Right renal pelvis (tissue), 4 donors: ENCODE measurements at places on chromosomes 6 and 20.

DNA sequence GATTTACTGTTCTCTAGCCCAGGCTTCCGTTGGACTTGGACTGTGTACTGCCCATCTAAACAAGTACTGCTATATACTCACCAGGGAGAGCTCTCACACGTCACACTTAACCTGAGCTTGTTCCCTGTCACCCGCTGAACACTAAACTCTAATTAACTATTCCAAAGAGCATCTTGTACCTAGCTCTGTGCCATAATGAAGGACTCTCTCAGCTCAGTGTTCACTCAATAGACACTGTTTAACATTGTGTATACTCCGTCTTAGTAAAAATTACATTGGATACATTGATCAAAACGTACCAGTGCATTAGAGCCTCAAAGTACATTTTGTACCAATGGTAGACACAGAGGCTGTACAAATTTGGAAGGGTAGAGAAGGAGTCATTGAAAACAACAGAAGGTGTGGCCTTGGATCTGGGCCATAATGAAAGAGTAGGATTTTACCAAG is 55.4 kb upstream of the EPHA7 start:
- no peak for DNase-seq

DNA sequence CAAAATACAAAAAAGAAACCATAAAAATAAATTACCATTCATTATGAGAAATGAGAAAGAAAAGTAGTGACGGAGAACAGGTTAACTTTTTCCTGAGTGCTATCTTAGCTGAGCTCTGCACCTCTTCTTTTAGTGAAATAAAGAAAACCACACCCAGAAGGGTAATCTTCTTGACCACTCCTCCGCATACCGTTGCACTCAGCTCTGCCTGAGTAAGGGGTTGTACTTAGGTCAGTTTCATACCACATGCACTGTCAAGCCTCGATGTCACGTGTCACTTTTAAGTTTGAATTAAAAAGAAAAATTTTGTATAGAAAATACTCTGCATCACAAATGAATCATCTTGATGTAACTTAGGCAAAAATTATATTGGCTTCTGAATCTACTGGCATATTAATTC is 2.8 kb downstream of the EZR start:
- DNase-seq, result no peak

DNA sequence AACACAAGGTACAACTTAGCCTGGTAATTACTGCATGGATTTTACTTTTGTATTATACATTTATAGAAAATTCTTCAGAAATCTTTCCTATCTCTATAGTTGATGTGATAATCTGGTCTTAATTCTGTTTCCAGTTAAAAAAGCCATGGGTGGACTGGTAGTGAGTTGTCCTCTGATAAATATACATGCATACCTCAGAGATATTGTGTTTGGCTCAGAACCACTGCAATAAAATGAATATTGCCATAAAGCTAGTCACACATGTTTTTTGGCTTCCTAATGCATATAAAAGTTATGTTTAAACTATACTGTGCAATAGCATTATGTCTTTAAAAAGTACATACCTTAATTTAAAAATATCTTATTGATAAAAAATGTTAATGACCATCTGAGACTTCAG is 708.6 kb upstream of the MARCKS start:
- no peak for DNase-seq

DNA sequence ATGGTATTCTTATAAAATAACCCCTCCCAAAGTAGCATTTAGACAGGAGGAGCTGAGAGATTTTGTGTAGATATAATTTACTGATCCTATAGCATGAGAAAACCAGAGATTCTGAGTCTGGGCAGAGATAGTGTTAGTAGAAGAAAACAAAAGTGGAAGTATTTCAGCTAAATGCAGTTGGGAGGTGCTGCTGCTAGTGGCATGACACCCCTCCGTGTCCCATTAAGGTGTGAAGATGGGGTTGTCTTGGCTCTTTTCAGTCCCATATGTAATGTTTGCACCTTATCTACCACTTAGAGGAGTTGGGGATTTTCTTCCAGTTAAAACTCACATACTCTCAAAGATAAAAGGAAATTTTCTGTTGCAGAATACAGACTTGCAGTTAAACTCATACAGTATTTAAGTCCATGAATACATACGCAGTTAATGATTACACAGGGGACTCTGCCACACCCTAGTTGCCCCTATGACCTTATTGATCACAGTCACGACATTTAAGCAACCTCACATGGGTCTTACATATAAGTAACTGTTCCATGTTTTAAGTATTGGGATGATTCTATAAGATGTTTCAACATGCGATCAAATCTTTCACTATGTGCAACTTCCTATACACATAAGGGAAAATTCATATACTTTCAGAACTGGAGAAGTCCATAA is 11.5 kb downstream of the TAAR2 start:
- no peak for DNase-seq

GRCh38 chr6:142821860-142822259 is 123.1 kb downstream of the HIVEP2 start:
- no peak for DNase-seq

DNA sequence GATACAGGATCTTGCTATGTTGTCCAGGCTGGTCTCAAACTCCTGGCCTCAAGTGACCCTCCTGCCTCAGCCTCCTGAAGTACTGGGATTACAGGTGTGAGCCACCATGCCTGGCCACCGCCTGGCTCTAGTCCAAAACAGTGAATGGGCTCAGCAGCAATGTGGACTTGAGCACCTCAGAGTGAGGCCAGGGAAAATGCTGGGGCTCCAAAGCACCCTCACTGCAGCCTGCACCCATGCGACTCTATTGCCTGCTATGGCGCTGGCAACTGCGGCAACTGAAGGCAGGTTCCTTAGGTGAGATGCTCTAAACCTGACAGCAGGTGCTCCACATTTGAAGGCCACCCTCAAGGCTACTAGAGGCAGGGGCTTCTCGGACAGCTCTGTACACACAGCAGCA is 26.5 kb downstream of the MAP1LC3A start:
- no peak for DNase-seq

- no peak for DNase-seq
These were observed 125.9 kb upstream of the JAG1 start for GRCh38 chr20:10799735-10800134.

- DNase-seq, result no peak
These were observed 96.9 kb downstream of the SCML4 start for GRCh38 chr6:107727096-107727757.

DNA sequence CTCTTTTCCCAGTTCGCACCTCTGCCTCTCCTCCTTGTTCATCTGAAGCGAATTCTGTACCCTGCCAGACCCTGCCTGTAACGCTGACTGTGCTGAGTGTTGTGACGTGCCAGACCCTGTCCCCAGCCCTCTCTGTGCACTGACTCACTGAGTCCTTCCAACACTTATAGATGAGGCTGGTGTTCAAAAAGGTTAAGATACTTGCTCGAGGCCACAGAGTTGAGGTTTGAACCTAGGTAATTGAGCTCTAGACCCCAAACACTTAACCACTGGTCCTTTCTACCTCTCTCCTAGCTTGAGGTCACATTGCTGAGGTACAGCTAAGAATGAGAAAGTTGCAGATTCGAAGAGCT is 45.7 kb upstream of the NEDD9 start:
- no peak for DNase-seq

DNA sequence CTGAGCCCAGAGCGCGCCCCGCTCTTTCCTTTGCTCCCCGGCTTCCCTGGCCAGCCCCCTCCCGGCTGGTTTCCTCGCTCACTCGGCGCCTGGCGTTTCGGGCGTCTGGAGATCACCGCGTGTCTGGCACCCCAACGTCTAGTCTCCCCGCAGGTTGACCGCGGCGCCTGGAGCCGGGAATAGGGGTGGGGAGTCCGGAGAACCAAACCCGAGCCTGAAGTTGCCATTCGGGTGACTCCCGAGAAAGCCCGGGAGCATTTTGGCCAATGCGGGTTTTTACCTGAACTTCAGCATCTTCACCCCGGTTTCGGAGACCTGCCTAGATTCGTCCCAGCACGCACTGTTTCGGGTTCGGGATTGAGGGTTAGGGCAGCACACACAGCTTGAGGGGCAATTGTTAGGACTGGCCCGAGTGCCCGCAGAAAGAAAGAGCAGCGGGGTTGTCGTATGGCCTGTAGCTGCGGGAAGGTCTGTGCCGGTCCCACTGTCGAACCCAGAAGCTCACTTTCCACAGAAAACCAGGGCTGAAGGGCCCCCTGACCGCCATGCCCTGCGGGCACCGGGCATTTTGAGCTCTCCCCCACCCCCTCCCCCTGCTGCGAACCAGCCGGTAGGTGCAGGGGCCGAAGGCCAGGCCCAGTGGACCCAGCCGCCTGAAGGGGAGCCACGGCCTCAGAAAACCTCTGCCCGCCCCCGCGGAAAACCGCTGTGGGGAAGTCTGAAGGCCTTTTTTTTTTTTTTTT is 2.1 kb downstream of the FOXP4 start:
- DNase-seq, result no peak

- DNase-seq, result no peak
These were observed 131.2 kb upstream of the RPS6KA2 start for GRCh38 chr6:166758136-166758704.

DNA sequence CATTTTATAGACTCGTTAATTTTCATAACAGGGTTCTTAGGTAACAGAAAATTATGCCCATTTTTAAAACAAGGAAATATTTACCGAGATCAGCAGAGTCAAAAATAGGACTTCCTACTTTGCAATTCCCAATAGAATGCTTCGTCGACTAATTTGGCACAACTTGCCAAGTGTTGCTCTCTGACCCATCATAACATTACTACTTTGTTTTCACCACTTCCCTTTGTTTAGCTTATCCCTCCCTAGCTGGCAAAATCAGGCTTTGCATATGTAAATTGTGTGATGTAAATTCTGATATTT is 914 bp upstream of the RANBP9 start:
- DNase-seq, result no peak

DNA sequence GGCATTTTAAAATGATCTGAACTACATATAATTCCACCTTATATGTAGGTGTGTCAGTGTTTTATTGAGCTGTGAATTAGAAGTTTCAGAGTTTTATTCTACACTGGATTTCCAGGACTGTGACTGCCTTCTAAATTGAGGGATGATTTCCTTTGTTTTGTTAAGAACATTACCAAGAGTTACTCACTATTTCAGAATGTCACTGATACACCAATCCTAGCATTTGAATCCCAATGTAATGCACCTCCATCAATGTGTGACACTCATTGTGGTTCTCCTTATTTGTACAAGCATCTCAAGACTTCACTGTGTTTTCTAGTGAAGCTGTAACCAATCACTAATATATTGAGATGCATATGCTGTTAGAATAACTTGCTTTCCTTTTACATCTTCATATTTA is 86.8 kb downstream of the PLCB1 start:
- no peak for DNase-seq

- DNase-seq, result no peak
These were observed 354.8 kb downstream of the ZFAND3 start for GRCh38 chr6:38174315-38174714.

- DNase-seq, result no peak
These were observed 129.9 kb downstream of the UTRN start for GRCh38 chr6:144415014-144415413.

DNA sequence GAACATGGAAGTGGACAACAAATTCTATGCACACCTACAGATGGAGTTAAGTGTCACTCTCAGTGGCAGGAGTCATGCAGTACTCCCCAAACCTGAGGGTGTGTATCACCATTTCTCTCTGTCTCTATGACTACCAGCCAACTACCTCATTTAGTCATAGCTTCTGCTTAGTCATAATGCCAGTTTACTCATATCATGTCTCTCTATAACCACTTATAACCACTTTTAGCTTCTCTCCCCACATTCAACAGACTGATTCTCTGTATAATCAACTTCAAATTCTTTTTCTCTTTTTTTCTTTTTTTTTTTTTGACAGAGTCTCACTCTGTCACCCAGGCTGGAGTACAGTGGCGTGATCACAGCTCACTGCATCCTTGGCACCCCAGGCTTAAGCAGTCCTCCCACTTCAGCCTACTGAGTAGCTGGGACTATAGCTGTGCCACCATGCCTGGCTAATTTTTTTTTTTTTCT is 13.8 kb upstream of the GTF3C6 start:
- DNase-seq, result no peak

GRCh38 chr20:22504829-22505377 is 79.5 kb downstream of the FOXA2 start:
- no peak for DNase-seq

DNA sequence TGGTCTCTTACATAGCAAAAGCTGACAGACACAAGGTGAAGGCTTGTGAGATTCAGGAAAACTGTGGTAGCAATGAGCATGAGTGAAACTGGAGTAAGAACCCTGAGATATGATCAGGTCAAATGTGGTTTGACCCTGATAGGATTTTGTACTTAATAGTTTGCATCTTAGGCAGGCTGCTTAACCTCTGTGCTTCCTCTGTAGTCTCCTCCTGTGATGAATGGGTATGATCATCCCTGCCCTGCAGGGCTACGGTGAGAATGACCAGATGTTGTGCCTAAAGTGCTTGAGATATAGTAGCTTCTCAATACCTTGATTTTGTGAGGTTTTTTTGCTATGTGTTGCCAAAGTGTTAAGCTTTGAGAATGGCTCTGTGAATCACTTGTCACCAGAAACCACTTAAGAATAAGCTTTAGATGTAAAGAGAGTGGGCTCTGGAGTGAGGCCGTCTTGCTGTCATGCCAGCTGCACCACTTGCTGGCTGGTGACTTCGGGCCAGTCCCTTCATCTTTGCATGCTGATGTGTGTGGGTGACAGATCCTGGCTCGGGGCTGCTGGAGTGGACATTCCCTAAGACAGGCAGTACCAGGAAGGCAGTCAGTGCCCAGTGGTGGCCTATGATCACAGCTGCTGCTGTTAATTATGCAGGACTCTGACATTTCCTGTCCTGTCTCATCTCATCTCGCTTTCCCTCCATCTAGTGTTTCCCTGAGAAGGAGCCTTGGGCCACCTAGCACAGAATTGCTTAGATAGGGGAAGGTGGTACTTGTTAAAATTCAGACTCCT is 254.7 kb downstream of the NFATC2 start:
- DNase-seq, result no peak

DNA sequence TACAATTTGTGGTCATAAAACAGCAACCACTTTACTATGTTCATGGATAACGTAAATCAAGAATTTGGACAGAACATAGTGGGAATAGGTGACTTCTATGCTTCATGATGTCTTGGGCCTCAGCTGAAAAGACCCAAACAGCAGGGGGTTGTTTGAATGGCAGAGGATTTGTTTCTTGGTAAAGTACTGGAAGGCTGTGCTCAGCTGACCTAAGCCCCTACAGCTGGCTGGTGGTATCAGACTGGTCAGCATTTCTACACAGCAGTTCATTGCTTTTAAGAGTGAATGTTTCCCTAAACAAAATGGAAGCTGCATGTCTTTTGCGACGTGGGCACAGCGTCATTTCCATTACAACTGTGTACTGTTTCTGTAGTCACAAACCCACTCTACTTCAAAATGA is 148.5 kb upstream of the DEFB112 start:
- no peak for DNase-seq
